BE2C (cell line): ENCODE measurements at places on chromosomes 1 and 21.

- DNase-seq, result no peak
These were observed 15.5 kb downstream of the CLIC6 start for GRCh38 chr21:34684174-34684876.

- DNase-seq, result no peak
These were observed 70.0 kb upstream of the COA6 start for GRCh38 chr1:234303231-234303630.

DNA sequence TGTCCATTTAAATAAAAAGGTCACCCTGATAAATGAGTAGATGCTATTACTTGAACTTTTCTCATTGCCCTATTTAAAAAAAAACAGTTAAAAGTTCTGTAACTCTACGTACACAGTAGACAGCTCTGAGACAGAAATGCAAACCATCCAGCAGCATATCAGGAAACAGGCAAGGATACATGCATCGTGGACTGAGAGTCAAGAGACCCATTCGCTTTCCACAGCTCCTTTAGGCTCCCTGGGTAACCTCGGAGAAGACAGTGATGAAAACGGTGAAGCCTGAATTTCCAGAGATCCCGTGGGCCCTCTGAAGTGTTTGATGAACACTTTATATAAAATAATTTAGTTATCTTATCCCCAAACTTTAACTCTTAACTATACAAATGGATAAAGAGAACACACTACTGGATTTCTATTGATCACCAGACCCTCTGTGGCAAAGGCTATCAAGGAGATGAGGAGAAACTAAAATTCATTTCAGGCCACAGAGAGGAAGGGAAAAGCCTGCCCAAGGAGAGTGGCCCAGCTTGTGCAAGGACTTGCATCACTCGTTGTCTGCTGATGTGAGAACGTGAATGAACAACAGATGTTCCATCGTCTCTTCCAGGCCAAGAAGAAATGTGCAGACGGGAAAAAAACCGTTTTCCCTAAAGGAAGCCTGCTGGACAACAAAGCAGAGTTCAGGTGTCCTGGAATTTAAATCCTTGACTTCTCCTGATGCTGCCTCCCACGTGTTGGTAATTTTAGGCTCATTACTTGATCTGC is 131.0 kb downstream of the TGFBR3 start:
- DNase-seq, result no peak

- DNase-seq, result no peak
These were observed 237.7 kb downstream of the SLC45A1 start for GRCh38 chr1:8555582-8555981.
